Right hindlimb (tissue), 1 donor: ENCODE measurements at places on chromosomes 6 and 20.

DNA sequence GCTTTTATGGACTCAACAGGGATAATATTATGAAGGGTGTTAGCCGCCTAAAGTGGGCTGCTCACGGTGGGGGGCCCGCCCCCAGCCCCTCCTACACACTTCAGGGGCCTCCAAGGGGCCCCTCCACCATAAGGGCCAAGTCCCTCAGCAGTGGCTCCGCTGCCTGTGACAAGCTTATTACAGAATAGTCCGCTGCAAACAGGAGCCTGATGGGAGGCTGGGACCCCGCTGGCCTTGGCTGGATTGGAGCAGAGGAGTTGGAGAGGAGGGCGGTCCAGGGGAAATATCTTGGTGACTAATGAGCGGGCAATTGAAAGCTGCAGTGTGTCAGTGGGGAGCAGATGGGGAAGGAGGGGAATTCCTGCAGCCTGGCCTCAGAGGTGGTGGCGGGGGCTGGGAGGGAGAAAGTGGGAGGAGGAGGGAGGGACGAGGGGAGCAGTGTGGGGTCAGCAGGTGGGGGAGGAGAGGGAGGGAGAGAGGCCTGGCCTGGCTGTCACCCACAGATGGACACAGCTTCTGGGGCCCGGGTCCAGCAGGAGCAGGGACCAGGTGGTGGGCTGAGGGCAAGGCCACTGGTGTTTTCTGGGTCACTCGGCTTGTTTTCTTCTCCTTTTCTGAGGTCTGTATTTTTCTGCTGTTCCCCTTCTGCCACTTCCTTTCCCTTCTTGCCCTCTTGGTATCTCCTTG, 57.6 kb upstream of the FOXP4 start:
- DNase-seq = peak; percentile 55

DNA sequence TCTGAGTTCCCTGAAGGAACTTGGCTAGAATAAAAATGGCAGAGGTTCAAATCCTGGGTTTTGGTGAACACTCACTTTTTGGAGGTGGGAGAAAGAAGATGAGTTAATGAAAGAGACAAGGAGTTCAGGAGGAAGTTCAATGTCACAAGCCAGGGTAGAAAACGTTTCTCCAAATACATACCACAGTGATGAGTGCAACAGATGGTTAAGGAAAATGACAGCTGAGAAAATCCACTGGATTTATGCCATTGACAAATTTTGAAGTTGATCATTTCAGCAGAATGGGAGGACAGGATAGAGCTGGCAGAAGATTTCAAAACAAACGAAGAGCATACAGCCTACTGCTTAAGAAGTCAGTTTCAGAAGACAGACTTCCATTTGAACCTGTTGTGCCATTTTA, 122.7 kb downstream of the GFRAL start:
- no peak for DNase-seq

GRCh38 chr20:36808317-36809257, 35.0 kb upstream of the DSN1 start:
- DNase-seq = no peak

DNA sequence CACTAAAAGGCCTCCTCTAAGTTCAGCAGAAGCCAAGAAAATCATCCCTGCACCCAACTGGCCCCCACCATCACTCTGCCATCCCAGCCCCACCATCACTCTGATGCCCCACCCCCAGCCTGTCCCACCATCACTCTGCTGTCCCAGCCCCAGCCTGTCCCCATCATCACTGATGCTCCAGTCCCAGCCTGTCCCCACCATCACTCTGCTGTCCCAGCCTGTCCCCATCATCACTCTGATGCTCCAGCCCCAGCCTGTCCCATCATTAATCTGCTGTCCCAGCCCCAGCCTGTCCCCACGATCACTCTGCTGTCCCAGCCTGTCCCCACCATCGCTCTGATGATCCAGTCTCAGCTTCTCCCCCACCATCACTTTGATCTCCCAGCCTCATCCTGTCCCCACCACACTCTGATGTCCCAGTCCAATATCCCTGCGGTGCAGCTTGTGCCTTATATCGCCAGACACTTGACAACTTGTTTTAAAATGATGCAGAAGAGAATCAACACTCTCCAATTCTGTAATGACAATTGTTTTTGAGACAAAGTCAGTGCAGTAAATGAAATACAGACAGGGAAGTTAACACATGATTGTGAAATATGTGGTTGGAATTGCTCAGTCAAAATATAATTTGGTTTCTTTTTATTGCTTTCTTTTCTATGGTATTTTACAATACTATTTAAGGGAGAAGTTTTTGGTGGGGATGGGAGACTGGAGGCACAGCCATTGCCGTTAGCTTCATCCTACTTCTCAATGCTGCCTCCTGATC, 100.8 kb downstream of the TNFAIP3 start:
- DNase-seq = no peak
